ENCODE measurements at places on chromosomes 6 and 20. TPM values are rescaled to one million over a fixed set of nuclear protein-coding genes. Genes with fewer than 3 reads are reported as not detected.

Gene PPP1R14C
- 27.8 TPM for total RNA-seq

Gene TCF21
- 21.0 TPM for total RNA-seq

Gene SYCP2
- 0.92 TPM for total RNA-seq

Gene FNDC1
- total RNA-seq = not detected

Gene FAM50B
- total RNA-seq = 10.9 TPM

Gene IRF4
- 1.9 TPM for total RNA-seq

Gene CCN2
- 23.4 TPM for total RNA-seq

Gene SNRPB2
- total RNA-seq = 42.0 TPM

Gene SIM1
- total RNA-seq = not detected

Gene CALHM4
- total RNA-seq = not detected

Gene KIF25
- 0.26 TPM for total RNA-seq

DNA sequence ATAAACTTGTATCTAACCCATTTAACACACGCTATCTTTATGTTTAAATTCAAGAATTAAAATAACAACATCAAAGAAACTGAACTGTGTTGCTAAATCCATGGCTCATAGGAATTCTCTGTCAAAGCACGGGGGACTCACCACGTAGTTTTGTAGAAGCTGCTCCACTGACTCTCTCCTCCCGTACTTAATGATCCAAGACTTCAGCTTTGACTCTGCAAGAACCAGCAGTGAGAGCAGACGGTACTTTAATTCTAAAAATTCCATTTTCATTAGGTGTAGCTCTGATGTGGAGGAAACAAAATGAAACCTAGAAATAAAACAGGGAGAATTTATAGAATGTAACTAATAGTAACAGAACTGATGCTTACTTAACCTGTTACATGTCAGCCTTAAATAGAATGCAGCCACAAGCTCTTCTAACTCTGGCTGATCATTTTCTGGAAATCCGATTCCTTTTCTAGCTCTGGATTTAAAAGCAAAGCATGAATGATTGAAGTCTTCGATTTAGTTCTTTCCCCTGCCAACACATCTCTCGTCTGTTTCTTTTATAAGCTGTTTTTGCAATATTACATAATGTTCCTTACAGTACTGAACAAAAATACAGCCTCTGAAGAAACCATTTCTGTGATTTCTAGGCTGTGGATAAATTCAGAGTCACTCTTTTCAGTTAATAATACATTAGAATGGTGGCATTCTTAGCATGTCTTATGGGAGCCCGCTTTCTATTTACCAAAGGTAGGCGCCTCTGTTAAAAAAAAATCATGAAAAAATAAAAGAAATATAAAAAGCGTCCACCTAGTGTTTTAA lies 165.5 kb downstream of the SYNE1 start:
- no peak for DNase-seq

DNA sequence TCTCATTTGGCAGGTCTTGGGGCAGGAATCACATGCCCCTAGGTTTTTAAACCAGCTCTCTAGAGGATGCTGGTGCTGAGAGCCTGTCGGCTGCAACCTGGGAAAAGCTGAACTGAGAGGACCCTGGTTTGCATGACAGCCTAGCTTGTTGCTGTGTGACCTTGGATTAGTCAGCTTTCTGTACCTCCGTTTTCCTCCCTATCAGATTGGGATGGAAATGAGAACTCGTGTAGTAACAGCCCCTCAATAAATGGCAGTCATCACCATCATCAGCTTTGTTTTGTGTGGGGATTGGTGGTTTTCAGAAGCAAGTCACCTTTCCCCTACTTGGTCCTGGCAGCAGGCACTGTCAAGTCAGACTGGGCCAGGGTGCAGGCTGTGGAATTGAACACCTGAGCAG lies 75.2 kb upstream of the MYL9 start:
- no peak for DNase-seq

- peak; percentile 85 for DNase-seq
Measured at GRCh38 chr6:138403801-138404665, at the start of gene HEBP2. HEBP2 (plus strand) TSS chr6:138404223; CDS start chr6:138404496, 273 bp downstream.

- DNase-seq = no peak
Measured at GRCh38 chr20:63754008-63754407, 14.4 kb downstream of the SLC2A4RG start.

GRCh38 chr20:1940581-1940980 lies 45.4 kb downstream of the SIRPA start:
- DNase-seq = no peak

DNA sequence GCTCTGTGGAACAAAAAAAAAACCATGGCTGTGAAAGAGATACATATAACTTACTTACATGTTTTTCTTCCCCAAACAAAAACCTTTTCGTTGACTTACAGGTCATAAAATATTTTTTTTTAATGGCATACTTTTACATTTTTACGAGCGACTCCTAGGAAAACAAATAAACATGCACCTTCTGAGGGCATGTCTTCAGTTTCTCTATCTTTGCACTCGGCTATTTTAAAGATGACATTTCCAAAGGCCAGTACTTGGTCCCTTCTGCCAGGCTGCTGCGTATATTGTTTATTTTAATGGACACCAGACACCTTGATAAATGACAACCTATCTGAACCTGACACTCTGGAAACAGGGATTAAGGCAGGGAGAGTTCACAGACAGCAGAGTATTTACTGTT lies 49.4 kb downstream of the PIGU start:
- no peak for DNase-seq

DNA sequence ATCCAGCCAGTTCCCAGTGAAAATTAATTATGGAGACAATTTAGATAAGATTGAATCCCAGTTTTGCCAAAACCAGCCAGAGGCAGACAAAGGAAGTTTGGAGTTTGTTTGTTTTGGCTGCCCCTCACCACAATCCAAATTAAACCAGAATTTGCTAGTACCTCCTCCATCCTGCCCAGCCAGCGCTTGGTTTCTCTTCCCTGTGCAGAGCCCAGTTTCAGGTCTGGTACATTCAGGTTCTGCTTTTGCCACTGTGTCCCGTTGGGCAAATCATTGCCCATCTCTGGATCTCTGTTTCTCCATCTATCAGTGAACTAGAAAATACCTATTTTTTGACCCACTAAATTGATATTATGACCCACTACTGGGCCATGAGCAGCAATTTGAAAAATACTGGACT lies 26.4 kb downstream of the FOXP4 start:
- no peak for DNase-seq

DNA sequence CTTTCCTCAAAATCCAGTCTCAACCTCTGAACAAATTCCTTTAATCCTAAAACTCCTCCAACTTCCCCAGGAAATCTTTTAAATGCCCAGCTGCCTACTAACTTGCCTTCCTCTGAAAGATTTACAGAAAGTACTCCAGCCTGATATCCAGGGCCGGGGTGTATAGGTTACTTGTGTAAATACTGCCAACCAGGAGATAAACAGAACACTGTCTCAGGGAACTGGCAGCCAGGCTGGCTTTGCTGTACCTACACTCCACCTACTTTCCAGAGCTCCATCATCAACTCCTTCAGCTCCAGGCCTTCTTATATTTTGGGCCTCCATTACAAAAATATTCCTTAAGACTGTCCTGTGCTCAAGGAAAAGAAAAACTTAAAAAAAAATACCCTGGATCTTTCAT lies 85.9 kb downstream of the CEP162 start:
- DNase-seq = no peak

- no peak for DNase-seq
Measured at GRCh38 chr6:36962874-36963273, 8.3 kb downstream of the PI16 start.

DNA sequence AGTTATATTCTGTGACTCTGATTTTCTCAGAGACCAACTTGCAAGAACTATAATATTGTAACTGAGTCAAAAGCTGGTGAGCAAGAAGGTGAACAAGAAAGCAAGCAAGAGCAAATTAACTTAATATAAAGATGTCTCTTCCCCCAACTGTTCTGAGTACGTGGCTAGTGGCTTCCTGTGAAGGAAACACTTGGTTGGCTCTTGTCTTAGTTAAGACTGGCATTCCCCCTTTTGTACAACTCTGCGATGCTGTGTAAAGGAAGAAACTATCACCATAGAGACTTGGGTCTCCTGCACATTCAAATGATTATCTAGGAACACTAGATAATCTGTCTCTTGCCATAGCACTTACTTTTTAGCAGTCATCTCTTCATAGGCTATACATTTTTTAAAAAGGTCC lies 47.3 kb upstream of the TNFAIP3 start:
- no peak for DNase-seq

DNA sequence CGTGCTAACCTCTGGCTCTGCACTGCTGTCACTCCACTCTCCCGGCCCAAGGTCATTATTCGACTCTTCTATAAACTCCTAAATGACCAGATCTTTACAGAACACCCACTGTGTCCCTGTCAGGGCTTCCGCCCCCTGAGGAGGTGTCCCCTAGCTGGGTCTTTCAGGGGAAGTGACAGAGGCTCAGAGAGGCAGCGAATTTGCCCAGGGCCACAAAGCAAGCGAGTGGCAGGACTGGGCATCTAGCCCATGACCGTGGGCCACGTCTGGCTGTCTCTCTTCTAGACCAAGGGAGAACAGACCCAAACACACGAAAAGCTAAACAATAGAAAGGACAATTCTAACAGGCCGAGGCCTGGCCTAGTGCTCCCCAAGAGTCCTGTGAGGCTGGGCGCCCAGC lies 27.4 kb downstream of the FOXF2 start:
- DNase-seq = no peak

DNA sequence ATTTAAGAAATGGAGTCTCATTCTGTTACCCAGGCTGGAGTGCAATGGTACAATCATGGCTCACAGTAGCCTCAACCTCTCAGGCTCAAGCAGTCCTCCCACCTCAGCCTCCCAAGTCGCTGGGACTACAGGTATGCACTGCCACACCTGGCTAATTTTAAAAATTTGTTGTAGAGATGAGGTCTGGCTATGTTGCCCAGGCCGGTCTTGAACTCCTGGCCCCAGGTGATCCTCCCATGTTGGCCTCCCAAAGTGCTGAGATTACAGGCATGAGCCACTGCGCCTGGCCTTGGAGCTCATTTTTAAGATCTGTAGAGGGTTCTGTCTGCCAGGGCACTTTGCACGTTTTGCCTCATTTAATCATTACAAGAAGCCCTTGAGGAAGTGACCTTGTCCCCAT lies 17.5 kb downstream of the ZC3H12D start:
- DNase-seq = no peak

DNA sequence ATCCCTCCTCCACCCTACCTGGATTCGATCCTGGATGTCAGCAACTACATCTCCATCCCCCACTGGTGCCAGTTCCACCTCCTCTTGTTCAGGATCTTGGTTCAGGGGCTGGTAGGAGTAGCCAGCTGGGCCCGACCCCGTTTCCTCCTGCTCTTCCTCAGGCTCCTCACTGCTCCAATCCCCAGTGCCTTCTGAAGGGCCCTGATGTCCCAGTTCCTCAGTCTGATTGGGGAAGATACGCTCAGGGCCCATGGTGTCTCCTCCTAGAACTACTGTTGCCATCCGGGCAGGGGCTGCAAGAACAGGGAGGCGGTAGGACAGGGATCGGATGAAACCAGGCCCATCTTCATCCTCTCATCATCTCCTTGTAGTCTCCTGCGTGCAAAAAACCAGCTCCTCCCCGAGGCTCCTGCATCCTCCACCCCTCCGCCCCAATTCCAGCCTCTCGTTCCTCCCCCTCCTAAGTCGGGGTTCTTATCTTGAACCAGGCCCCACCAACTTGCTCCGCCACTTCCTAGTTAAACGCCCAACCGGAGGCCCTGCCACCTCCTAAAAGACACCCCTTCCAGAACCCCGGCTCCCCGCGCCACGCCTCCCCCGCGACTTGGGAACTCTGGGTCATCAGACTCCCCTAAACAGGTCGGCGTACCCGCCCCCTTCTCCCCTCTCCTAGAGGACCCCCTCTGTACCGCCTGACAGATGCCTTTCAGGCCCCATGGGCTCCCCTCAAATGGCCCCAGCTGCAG lies 476 bp downstream of the MEA1 start:
- DNase-seq = peak; percentile 74

DNA sequence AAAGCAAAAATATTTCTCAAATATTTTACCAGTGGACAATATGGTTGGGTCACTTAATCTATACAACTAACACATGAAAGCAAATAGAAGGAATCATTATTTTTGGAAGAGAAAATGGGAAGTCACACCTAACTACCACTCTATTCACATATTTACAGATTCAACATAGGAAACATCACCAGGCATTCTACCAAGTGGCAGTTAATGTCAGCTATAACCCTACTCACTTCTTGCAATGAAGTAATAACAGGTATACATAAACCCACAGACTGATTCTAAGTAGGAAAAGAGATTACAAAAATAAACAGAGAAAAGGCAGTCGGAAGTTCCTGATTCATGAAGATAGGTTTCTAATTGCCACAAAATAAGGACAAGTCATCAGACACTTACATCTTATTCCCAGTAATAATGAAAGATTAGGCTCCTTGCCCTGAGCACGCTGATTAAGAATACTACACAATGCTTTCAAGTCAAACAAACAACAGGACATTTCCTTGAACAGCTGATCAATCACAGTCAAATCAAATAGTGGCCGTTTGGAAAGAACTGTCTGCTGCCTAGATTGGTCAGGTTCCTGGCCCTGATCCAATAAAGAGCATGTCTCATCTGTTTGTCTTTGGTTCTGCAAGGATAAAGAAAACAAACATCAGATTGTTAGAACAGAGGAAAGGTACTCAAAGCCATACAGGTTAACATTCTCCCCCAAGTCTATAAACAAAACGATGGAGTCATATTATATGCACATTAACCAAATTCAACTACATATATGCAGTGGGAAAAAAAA lies 79.2 kb upstream of the PLN start:
- DNase-seq = no peak

DNA sequence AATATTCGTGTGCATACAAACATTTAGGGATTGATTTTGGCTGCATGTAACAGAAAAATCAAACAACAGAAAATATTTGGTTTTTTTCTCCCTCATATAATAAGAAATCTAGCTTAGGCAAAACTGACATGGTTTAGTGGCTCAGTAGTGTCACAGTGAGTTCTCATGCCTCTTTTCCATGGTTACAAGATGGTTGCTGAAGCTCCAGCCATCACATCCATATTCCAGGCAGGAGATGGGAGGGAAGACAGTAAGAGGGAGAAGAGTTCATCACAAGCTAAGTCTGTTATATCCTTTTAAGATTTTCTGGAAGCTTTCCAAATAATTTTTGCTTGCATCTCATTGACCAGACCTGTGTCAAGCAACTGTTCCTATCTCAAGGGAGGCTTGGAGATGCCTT lies 267.2 kb upstream of the RNF24 start:
- no peak for DNase-seq

GRCh38 chr20:44541992-44542391 lies 20.1 kb upstream of the SERINC3 start:
- DNase-seq = no peak

GRCh38 chr20:44028003-44028730 lies 113.5 kb downstream of the TOX2 start:
- no peak for DNase-seq

GRCh38 chr20:52589251-52589812 lies 382.8 kb upstream of the TSHZ2 start:
- DNase-seq = no peak
